ENCODE measurements at places on chromosomes 16 and 17.

DNA sequence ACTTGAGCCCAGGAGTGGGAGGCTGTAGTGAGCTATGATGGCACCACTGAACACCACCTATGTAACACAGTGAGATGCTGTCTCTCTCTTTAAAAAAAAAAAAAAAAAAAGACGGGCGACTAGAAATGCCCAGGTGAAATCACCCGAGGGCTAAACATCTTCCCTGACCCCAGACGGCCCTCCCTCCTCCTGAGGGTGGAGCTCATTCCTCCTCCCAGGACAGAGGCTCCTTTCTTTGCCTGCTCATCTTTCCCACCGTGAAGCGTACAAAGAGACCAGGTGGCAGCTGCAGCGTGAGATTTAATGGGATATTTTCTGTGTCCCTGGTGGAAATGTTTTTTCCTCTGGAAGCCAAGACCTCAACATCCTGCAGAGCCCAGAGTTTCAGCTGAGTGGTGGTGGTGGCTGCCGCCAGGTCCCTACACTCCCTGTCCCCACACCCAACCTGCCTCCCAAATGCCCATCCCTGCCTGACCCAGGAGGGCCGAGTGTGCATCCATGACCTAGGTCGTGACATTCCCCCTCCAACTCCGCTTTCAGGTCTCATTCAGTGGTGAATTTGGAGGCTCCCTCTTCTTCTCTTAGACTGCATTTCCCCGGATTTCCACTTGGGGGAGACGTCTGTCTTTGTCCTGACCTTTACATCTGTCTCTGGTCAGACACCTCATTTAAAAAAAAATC, 14.4 kb upstream of the GPRC5B start:
- DNase-seq, result peak; percentile 57

DNA sequence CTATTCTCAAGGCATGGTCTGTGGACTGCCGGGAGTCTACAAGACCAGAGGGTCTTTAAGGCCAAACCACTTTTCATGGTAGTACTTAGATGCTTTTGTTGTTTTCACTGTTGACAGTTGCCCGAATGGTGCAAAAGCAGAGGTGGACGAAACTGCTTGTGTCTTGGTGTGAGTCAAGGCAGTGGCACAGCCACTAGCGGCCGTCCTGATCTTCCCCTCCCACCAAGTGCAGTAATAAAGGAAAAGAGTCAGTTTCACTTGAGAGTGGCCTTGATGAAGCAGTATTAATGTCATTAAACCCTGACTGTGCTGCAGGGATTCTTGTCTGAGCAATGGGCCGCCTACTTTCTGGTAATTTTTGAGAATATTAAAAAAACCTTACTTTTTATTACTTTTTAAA, 109.1 kb downstream of the PRKCA start:
- DNase-seq, result peak; percentile 33

DNA sequence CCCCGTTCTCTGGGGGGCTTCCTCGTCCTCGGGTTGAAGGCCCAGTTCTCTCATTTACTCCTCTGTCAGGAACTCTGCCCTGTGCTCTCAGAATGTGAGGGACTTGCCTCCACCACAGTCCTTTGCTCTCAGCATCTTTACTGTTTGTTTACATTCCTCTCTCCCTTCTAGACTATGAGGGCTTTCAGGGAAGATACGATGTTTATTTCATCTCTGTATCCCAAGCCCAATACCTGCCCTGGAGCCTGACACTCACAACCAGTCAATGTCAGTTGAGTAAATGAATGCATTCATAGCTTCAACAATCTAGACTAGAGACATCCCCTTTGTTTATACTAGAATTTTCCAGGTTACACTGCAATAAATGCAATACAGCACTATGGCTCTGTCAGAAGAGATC, 409.6 kb upstream of the CDH11 start:
- DNase-seq, result no peak

DNA sequence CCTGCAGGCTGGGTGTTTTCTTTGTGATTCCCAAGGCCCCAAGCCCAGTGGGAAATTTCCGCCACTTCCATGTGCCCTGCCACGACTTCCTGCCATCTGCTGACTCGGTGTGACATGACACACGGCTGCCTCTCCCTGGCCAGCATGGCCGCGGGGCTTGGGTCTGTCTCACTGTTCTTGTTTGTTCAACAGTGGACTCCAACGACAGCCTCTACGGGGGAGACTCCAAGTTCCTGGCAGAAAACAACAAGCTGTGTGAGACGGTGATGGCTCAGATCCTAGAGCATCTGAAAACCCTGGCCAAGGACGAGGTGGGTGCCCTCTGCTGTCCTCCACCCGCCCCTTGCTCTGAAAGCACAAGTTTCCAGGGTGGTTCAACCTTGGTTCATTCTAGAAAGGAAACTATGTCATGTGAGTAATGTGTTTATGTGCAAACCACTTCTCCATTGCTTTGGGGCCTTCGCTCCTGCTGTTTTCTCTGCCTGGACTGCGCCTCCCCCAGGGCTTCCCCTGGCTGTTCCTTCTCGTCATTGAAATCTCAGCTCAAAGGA, 26.8 kb downstream of the KNOP1 start:
- no peak for DNase-seq

- DNase-seq, result no peak
These were observed 79.7 kb upstream of the BRD7 start for GRCh38 chr16:50448522-50448921.

GRCh38 chr17:61904094-61904710, 23.6 kb downstream of the INTS2 start:
- peak; percentile 47 for DNase-seq

GRCh38 chr16:85055493-85056210, 28.1 kb downstream of the KIAA0513 start:
- peak; percentile 87 for DNase-seq

- no peak for DNase-seq
These were observed 15.0 kb downstream of the NTN1 start for GRCh38 chr17:9036336-9036735.

DNA sequence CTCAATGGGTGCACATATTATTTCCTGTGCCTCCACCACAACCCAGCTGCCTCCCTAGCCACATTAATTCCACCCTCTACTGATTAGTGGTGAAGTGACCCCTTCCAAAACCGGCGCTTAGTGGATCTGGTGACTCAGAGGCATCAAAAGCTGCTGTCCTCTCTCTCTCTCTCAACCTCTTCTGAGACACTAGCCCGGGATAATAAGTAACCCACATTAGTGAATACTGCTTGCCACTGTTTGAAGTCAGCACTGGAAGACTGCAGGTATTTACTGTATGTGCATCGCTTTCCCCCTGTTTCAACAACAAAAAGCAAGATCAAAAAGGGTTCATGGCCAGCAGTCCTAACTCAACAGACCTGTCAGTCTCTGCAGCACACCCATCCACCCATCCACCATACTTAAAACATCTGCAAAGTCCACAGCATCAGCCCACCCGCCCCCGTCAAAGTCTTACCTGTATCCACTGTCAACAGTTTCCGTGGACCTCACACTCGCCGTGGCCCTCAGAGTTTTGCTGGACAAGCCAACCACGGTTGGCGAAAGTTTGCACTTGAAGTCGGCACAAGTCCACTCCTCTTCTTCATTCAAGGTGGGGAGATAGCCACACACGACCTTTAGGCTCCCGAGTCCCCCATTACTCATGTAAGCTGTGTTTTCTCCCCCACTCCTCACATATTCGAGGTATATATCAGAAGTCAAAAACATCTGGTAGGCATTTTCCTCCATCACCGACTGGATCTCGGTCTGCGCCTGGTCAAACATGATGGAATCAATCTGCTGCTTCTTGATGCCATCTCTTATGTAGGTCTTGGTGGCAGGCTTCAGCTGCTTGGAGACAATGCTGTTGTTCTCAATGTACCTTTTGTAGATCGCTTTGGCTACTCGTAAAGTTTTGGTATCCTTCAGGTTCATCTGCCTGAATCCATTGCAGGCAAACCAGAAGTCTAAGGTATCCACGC, 3.8 kb downstream of the AXIN2 start:
- no peak for DNase-seq

DNA sequence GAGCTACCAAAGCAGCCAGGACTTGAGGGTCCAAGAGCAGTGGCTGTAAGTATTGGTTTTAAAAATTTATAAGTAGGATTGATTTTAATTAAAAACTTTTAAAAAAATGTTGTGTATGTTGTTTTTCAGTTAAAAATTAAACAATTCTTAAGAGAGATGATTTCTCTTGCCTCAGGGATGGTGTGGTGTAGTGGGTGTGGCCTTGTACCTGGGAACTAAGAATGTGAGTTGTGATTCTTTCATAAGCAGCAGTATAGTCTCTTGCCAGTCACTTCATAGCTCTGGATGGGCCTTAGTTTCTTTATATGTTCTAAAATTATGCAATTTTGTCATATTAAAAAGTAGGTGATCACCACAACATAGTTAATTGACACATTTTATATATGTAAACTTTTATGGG, 99.5 kb downstream of the FTO start:
- no peak for DNase-seq

GRCh38 chr17:79760197-79760906, 17.6 kb upstream of the CBX2 start:
- DNase-seq, result no peak

DNA sequence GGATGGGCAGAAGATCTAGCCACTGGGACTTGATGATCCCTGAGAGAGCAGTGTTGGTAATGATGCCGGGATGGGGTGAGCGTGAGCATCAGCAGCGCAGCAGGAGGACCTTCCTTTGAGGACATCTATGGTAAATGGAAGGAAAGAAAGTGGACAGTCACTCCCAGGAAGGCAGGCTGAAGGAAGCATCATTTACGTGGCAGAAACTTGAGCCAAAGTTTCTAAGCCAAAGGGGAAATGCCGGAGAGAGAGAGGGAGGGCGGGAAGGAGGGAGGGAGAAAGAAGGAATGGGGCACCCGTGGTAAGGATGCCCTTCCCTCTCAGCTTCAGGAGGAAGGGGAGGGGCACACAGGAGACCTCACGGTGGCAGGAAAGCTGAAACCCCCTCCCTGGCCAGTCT, 86.3 kb upstream of the CACNG5 start:
- DNase-seq, result no peak

DNA sequence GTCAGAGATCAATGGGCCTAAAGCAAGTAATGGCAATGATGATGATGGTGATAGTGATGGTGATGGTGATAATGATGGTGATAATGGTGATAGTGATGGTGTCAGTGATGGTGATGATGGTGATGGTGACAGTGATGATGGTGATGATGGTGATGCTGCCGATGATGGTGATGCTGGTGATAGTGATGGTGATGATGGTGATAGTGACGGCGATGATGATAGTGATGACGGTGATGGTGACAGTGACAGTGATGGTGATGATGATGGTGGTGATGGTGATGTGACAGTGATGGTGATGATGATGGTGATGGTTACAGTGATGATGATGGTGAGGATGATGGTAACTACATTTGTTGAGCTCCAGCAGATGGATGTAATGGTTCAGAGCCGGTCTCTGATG, 30.8 kb upstream of the OR4D1 start:
- DNase-seq, result no peak

GRCh38 chr16:82965808-82966207, 339.0 kb downstream of the CDH13 start:
- DNase-seq, result no peak

- DNase-seq, result no peak
These were observed 391.4 kb upstream of the MAF start for GRCh38 chr16:79991969-79992368.

DNA sequence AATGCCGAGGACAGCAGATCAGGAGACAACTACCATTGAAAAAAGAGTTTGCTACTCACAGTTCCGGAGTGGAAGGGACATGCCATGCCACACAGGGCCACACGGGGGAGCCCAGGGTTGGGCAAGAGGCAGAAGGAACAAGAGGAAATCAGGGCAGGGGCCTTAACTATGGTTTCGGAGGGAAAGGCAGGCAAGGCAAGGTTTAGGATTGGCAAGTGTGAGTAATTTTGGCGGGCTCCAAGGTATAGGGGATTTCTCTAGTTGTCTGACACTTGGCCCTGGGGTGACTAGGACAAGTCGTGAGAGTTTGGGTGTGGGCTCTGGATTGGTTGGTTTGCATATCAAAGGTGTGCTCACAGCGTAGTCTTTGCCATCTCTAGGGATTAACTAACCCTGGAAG, 27.0 kb upstream of the NTN1 start:
- DNase-seq, result peak; percentile 58

DNA sequence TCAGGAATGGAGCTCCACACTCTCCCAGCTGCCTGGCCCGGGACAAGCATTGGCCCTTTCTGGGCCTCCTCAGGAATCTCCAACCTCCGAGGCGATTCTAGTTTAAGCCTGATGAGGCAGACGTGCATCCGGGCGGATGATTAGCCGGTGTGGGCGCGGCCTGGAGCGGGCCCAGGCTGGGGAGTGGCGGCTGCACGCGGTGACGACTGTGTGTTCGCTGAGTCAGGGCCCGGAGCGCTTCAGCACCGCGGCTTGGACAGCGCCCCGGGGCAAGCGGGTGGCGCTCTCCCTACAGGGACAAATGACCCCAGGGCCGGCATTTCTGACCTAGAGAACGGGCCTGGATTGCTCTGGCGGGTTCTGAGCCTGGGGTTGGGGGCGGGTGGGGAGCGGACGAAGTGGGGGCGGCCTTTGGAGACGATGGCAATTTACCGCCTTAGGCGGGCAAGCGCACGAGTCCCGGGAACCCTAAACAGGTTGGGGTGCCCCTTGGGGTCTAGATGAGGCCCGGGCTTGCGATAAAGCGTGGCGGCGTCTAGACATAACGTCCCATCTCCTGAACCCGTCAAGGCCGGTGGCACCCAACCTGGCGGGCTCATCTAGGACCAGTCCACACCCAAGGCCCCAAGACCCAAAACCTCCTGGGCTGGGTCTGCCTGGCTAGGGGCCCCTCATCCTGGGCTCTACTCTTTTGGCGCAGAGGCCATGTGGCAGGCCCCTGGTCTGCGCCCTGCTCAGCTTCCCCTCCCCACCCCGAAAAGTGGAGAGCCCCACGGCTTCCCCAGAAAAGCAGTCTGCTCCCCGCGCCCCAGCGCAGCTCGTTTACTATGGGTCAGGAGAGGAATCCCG, 22.3 kb upstream of the ZNHIT3 start:
- DNase-seq, result peak; percentile 58

DNA sequence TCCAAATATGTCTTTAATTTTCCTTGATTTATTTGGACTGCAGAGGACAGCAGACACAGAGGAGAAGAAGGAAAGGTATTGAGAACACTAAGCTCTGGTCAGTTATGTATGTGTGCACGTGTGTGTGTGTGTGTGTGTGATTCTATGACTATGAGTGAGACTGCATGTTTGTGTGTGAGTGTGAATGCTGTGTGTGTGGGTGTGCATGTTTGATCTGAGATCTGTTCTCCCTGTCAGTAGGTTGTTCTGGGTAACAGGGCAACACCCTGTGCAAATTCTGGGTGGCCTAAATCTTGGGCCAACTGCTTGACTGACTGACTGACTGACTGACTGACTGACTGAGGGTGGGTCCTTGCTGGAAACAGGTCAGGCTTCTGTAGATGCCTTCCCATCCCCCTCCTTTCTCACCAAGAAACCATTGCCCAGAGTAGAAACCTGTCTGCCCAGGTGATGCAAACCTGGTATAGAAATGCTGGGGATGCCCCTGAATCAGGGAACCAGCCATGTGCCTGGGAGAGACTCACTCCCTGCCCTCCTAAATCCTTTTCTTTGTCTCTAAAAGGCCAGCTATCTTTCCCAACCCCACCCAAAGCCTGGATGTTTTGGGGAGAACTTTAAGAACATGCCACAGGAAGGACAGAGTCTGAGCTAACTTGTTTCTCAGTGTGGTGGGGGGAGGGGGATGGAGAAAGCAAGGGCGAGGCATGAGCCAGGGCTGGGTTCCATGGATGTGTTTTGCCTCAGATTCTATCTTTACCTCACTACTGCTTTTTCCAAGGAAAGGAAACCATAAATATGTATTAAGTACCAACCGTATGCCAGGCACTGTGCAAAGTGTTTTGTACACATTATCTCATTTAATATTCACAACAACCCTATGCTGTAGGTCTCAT, 4.5 kb upstream of the NR1D1 start:
- DNase-seq, result no peak
